Suprapubic skin (tissue), 4 donors: ENCODE measurements at places on chromosomes 5 and 9. TPM values are rescaled to one million over a fixed set of nuclear protein-coding genes. Genes with fewer than 3 reads are reported as not detected.

CSF2 gene
- not detected for total RNA-seq

SLC34A3 gene
- total RNA-seq = not detected

OR13C3 gene
- total RNA-seq = not detected

CLIC3 gene
- 139 TPM for total RNA-seq

ARAP3 gene
- 6.4 TPM for total RNA-seq

SPINK7 gene
- total RNA-seq = 4.8 TPM

PRRX2 gene
- total RNA-seq = 9.9 TPM

ZDHHC11 gene
- 7.5 TPM for total RNA-seq

NR3C1 gene
- total RNA-seq = 56.2 TPM

DBH gene
- total RNA-seq = not detected

LCN9 gene
- total RNA-seq = not detected
